Hepatocyte (in vitro differentiated cells): ENCODE measurements at places on chromosomes 13 and 19. TPM values are rescaled to one million over a fixed set of nuclear protein-coding genes. Genes with fewer than 3 reads are reported as not detected.
A peak's percentile ranks its signal among the peaks of the same experiment; 100 is the strongest.

GRCh38 chr13:21850013-21851006 is 179.4 kb downstream of the FGF9 start:
- H3K4me3 ChIP-seq: no peak overlapping the region
- H3K27me3 ChIP-seq: no peaks in the 10 kb centered on the region
- DNase-seq: no peak
- no peak overlapping the region for H3K27ac ChIP-seq
- H3K4me1 ChIP-seq: no peaks in the 10 kb centered on the region

Gene CEACAM21
- 0.33 TPM in 1 of 2 replicates, not detected in the other for total RNA-seq

GRCh38 chr19:40089462-40089861 is 1.3 kb downstream of the ZNF780A start:
- H3K36me3 ChIP-seq: no peaks in the 10 kb centered on the region
- peak overlapping the region; percentile 98 for H3K27ac ChIP-seq
- peaks cover 8% of the 10 kb centered on the region for H3K4me1 ChIP-seq
- DNase-seq: no peak

GRCh38 chr19:32877977-32878745 is 8.6 kb upstream of the SLC7A9 start:
- no peaks in the 10 kb centered on the region for H3K36me3 ChIP-seq
- no peak overlapping the region for H3K27ac ChIP-seq
- DNase-seq: no peak
- no peaks in the 10 kb centered on the region for H3K27me3 ChIP-seq
- no peaks in the 10 kb centered on the region for H3K4me1 ChIP-seq
- no peak overlapping the region for H3K4me3 ChIP-seq
